Fibroblast of villous mesenchyme (primary cell): ENCODE measurements at places on chromosomes 13 and 19. TPM values are rescaled to one million over a fixed set of nuclear protein-coding genes. Genes with fewer than 3 reads are reported as not detected.

CRLF1 gene
- total RNA-seq, result not detected in 2 replicates

PRODH2 gene
- total RNA-seq, result not detected in 2 replicates

EHD2 gene
- 144 and 166 TPM in 2 replicates for total RNA-seq

DNA sequence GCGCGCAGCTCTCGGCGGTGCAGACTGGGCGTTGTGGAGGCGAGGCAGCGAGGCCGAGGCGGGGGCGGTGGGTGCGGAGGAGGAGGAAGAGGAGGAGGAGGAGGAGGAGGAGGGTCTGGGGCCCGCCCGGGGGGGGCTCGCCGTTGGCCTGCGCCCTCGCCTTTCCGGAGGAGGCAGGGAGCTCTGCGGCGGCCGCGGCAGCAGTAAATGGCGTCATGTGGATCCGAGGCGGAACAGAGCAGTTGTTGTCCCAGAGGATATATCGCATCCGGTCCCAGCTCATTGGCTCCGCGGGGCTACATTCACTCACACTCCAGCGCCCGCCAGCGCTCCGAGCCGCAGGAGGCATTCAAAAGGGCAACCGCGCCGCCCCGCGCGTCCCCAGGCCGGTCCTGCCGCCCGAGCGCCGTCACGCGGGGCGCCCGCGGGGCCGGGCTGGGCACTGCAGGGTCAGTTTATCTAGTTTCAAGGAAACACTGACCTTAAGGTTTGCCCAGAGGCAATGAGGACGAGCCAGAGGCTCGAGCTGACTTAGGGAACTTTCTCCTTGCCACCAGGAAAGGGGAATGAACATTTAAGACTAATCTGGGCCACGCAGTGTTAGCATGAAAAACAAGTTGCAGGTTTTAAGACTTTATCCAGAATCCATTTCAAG is at the start of gene SPRY2:
Gene SPRY2, minus strand, starts transcription at position 26 of the 655 bp plus-strand sequence. CDS start 3,421 bp downstream, outside the sequence.
- peak; percentile 98 for DNase-seq

DNA sequence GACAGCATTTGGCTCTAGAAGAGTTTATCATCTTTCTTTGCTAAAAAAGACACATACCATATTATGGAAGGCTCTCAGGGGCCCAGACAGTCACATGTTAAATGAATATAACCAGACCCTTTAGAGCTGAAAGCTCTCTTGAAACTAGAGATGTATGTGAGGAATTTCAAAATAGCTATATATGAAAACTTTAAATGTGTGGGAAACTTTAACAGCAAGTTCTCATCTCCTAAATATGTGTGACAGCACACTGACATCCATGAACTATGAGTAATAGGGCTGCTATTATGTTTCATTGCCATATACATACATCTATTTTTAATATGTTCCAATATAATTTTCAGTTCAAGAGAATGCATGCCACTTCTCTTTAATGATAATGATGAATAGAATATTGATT is 509.5 kb downstream of the GPC6 start:
- peak; percentile 11 for DNase-seq

DNA sequence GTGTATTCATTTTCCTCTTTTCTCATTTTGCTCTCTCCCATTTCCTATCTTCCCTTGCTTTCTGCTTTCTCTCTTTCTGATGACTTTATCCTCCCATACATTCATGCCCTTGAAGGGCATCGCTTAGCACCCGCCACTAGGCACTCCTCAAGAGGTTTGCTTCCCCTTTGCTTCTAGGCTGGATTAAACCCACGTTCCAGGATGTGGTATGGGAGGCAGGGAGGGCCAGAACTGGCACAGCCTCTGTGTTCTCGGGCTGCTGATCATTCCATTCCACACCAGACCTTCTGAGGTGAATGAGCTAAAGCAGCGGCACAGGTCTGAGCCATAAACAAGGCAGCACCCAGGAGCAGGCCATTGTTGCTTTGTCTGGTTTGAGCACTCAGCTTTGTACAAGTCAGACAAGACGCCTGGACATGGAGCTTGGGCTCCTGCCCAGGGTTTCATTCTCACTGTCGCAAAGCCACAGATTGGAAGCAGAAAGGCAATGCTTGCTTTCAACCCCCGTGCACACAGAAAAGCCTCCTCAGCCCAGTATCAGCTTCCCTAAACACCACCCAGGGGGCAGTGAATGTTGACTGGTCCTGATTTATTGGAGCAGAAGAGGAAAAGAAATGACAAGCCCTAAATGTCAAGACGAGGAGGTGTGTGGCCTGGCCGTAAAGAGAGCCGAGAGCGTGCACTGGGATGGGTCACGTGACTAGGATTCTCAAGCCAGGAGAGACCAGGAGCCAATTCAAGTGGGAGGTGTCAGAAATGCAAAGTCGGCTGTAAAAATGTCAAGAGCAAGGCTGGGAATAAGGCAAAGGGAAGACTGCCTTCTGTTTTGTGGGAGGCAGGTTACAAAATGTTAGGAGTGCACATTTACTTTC is 218.0 kb upstream of the SERP2 start:
- DNase-seq, result peak; percentile 84

- DNase-seq, result no peak
These were observed 430.3 kb downstream of the EFNB2 start for GRCh38 chr13:106105153-106105552.
